ENCODE measurements at places on chromosomes 16 and 17.
A peak's percentile ranks its signal among the peaks of the same experiment; 100 is the strongest.

DNA sequence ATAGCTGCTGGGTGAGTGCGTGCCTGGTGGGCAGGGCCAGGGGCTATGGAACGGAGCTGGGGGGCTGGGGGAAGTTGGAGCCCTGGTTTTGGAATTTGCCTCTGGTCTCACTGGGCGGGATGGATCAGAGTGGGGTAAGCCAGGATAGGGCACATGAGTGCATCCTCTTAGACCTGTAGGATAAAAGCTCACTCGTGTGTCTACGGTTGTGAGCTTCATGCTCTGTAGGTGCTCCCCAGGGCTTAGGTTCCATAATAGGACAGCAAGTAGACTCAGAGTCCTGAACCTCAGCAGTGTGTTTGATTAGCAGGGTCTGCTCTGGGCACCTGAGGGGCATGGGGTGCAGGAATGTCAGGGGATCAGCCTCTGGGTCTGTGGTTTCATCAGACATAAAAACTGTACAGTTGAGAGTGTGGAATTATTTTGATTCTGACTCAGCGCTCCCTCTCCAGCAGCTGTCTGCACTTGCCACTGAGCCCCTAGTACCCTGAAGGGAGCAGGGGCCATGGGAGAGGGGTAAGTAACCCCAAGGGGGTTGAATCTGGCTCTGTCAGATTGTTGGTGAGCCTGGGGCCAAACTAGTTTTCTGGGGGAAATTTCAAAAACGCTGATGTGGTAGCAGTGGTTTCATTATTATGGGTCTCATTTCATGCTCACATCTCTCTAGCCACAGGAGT, 84.2 kb upstream of the LGALS9 start:
- no peak for DNase-seq

GRCh38 chr17:34015253-34015652, 239.8 kb upstream of the CCL2 start:
- no peak for DNase-seq

DNA sequence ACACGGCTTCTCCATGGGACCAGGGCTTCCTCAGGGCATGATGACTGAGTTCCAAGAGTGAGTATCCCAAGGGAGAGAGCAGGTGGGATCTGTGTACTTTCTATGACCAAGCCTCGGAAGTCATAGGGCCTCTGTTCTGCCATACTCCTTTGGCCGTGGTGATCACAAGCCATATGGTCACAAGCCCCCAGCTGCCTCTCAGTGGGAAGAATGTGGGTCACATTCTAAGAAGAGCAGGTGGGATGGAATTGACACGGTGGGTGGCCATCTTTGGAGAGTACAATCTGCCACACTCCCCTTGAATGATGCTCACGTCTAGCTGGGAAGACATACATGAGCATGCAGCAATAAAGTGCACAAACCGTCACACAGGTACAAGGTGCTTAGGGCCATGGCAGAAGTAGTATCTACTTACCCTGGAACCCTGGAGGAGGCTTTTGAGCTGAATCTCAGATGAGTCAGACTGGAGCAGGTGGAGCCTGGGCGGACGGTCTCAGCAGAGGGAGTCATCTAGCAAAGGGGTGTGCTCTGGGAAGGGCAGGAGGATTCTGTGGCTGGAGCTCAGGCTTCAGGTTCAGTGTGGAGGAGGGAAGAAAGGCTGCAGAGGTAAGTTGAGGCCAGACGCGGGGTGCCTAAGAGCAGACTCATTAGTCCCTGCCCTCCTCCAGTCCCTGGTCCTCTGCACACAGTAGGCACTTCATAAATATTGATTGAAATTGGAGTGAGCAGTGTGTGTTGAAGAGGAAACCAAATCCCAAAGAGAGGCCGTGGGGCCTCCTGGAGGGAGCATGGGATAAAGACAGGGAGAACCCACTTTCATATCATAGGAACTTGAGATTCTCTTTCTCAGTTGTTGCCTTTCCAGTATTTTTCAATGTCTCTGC, 26.6 kb downstream of the GOSR2 start:
- no peak for DNase-seq

GRCh38 chr16:26877421-26877820, 189.3 kb upstream of the C16orf82 start:
- DNase-seq, result no peak

DNA sequence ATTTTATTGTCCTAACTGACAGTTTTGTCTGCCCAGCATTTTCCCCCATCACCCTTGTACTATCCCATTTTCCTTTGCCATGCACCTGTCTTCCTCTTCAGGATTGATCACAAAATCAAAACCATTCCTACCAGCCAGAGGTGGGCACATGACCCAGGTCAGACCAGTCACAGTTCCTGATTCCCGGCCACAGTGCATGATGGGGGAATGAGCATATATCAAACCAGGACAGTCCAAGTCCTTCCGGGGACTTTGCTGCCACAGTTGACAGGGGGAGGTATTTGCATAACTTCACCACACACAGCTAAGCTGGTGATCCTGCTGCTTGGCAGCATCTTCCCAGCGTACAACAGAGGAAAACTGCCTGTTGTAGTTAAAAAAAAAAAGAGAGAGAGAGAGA, 493.9 kb downstream of the WWOX start:
- DNase-seq, result no peak

DNA sequence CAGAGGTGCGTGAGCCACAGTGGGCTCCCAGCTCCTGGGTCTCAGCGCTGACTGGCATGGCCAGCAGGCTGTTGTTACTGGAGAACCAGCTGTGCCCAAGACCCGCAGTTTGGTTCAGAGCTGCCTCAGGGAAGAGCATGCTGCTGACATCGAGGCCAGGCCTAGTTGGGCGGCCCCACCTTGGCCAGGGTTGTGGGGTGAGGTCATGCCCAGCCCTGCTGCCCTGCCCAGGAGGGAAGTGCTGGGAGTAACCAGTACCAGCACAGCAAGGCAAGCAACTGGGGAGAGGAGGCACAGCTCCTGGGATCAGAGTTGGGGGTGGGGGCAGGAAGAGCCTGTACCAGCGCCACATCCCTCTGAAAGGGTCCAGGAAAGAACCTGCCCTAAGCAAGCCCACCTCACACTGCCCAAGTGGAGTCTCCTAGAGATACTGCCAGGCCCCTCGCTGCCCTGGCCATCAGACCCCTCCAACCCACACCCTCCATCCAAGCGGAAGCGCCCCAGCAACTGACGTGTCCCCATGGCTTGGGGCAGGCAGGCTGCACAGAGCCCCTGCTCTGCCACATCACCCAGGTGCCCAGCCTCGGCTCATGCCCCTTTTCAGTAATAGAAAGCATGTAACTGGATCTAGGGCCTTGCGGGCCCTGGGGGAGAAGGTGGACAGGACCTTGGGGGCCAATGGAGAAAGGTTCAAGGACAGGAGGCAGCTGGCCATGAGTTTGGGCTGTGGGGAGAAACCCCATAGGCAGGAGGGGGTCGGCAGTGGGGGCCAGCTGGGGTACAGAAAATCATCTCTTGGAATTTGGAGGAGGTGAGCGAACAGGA, 990 bp downstream of the DOK4 start:
- DNase-seq, result no peak

- peak; percentile 24 for DNase-seq
Observed at GRCh38 chr17:72463287-72464102, 342.7 kb downstream of the SOX9 start.

DNA sequence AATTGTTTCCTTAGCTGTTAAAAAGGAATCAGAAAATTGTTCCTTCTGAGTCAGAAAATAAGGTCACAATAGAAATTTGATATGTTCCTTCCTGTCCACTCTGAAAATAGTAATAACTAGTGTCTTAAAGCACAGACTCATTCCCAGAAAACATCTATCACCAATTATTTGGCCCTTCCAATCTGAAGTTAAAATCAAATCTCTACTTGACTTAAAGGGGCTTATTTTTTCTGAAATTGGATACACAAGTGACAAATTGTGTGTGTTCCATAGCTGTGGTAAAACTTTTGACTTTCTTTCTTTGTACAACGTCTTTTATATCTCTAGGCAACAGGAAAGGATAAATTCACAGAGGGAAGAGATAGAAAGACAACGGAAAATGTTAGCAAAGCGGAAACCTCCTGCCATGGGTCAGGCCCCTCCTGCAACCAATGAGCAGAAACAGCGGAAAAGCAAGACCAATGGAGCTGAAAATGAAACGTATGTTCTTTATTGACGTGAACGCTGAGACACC, 54.5 kb upstream of the MRC2 start:
- DNase-seq, result no peak

DNA sequence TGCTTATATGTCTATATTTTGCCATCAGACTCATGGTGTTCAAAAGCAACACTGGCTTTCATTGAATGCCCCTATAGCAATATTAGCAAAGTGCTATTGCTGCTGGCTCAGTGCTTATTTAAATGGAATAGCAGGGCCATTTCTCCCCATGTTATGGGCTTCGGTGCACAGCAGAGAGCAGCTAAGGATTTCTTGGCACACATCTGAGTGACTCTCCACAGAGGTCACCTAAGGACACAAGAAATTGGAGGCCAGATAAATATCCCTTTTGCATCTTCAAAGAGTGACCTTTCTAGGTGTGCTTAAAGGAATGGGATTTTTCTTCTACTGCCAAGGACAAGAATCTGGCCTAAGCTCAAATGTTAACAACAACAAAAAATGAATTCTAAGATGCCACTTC, 751.8 kb downstream of the CDH11 start:
- DNase-seq, result no peak

- DNase-seq, result no peak
Observed at GRCh38 chr17:58184986-58185761, 7.4 kb upstream of the EPX start.

DNA sequence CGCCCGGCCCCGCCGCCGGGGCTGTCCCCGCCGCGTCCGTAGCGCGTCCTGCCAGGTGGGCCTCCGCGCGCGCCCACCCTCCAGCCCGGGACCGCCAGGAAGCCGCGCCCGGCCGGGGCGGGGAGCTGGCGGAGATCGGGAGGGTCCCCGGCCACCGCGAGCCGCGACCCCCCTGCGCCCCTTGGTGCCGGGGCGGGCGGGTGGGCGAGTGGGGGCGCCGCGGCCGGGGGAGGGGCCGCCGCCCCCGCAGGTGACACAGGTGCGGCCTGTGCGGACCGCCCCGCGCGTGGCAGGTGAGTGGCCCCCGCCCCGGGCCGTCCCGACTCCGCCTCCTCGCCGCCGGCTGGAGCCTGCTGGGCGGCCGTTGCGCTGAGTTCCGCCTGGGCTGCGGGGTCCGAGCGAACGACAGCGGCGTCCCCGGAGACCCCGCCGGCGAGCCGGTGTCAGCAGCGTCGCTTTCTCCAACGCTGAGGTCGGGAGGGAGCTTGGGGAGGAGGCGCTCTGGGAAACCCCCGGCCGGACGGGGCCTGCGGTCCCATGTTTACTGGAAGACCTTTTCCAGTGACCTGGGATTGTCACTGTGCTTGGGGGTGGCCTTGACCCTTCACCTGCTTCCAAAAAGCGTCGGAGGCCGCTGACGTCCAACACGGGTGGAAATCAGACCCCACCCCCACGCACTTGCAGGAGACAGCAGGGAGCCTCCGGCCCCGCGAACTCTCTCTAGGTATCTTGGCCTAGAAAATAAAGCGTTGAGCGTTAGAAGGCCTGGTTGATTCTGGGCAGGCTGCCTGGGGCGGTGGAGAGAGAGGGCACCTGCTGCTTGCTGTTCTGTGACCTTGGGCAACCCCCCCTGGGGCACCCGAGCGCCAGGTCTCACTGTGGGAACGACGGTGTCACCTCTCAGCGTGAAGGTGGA, 542 bp downstream of the KLHL36 start:
- no peak for DNase-seq

DNA sequence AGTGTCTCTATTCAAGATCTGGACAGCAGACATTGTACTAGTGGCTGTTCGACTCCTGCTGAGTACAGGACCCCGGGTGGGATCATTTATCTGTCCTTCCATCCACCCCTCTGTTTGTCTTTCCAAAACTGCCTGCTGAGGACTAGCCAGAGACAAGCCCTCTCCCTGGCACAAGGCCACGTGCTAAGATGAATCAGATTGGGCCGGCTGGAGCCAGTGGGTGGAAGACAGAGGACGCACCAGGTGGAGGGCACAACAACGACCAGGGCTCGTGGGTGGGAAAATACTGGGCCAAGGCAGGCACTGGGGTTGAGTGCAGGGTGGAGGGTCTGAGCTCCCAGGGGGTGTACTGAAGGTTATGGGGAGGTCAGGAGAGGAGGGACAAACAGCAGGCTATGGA, 1.4 kb upstream of the CA7 start:
- DNase-seq, result no peak

All from midbrain (tissue), 1 donor.